Erythroblast (primary cell): ENCODE measurements at places on chromosomes 3 and 15.

- no peak for DNase-seq
Observed at GRCh38 chr15:78415284-78415683, 22.7 kb upstream of the IREB2 start.

DNA sequence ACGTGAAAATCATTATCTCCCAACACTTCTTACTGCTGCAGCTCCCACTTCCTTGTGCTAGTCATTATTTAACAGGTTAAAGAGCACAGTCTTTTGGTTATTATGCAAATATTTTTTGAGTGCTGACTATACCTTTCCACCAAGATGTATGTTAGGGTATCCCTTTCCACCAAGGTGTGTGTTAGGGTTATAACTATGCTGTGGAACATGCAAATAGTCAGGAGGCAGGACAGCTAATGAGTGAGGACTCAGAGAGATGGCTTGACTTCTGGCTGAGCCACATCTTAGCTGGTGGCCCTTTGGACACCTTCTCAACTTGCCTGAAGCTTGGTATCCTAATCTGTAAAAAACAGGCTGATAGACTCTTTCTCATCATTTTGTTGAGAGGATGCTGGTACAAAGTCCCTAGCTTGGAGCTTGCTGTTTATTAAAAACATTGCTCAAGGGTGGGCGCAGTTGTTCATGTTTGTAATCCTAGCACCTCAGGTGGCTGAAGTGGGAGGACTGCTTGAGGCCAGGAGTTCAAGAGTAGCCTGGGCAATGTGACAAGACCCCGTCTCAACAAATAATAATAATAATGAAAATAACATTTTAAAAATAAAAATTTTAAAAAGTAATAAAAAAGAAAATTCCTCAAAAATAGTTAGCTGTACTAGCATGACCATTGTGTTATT, 160.5 kb upstream of the ADAMTS9 start:
- DNase-seq, result no peak

DNA sequence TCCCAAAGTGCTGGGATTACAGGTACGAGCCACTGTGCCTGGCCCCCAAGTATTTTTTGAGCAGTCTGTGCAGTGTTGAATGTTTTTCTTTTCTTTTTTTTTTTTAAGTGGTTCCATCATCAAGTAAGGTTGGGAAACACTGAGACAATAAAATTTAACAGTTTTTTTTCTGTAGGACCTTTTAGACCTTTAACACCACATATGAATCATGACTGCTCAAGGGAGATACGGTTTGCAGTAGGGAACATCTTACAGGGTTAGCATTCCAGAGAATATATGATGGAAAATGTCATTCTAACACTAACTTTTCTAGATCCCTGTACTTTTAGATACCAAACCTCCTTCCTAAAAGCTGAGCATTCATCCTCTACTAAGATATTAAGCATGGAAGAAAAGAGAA, 41.7 kb downstream of the SNX4 start:
- no peak for DNase-seq

- DNase-seq, result no peak
Observed at GRCh38 chr3:56086355-56086754, 381.9 kb downstream of the ERC2 start.

DNA sequence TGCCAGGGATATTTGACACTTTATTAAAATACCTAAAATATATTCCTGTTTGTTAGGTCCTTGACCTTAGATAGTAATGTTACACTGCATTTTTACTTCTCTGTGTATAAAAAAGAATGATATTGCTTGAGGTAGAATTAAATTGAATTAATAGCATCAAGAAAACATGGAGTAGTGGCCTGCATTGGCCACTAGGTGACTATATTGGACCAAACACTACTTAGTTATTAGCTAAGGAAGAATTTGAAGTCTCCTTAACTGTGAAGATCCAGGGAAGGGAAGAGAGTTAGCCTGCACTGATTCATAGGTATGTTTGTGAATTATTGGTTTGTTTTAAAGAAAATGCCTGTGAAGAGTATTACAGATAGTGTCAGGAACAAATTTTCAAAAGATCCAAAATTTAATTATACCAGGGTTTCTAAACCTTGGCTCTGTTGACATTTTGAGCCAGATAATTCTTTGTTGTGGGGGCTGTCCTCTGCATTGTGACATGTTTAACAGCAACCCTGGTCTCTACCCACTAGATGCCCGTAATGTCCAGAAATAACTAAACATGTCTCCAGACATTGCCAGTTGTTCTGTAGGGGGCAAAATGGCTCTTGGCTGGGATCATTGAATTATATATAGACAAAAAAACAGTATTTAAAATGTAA, 103.6 kb upstream of the THSD4 start:
- DNase-seq, result no peak

- peak; percentile 74 for DNase-seq
Observed at GRCh38 chr3:45343947-45344346, 44.4 kb upstream of the LARS2 start.

DNA sequence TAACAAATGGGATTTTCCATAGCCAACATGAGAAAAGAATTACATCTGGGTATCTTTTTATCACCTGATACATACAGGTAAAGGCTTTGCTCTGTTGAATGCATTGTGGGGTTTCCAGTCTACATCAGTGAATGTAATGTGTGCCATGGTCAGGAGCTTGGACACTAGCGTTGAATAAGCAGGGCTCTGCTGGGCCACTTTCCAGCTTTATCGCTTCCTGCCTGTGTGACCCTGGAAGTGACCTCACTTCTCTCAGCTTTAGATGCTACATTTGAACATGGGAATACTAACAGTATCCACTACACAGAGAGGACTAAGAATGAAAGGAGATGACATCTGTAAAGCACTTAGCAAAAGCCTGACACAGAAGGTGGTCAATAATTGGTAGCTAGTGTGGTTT, 40.1 kb downstream of the TTC23 start:
- DNase-seq, result no peak
